ENCODE measurements at places on chromosomes 1 and 21.

GRCh38 chr1:201319631-201320030 is 36.3 kb downstream of the PKP1 start:
- DNase-seq, result no peak

DNA sequence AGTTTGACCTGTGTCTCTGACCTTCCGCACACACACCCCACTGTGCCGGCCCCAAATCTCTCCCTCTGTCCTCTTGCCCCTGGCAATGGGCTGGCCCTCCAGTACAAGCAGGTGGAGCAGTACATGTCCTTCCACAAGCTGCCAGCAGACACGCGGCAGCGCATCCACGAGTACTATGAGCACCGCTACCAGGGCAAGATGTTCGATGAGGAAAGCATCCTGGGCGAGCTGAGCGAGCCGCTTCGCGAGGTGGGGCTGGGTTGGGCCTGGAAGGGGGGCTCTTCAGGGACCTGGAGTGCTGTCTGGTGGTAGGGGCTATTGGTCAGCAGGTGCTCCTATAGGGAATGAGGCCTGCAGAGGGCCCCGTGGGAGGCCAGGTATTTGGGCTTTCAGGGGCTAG is 7.8 kb downstream of the HCN3 start:
- no peak for DNase-seq

DNA sequence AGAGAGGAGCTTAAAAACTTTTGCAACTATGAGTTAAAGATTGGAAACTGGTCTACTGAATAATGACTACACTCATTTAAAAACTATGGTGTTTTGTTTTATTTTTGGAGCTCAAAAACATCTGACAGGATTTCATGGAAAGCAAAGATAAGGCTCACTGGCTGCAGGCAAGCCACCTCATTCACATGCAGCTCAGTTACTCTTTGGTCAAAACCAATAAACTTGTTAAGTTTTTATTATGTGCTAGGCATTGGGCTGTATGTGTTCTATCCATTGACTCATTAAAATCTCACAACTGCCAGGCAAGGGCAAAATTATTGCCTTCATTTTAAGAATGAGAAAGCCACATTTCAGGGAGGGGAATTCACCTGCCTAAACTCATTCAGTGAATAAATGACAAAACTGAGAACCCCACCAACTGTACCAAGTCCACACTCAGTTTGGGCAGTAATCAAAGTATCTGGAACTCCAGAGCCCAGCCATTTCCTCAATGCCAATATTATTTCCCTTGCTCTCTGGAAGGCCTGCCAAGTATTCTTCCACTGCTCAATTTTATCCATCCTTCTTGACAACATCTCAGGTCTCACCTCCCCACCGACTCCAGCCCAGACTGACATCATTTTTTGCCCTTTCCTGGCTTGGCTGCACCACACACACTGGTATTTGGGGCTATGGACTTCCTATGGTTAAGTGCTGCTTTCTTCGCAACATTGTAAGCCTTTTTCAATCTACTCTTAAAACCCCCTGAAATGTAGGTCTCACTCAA is 401.1 kb upstream of the NFIA start:
- no peak for DNase-seq

DNA sequence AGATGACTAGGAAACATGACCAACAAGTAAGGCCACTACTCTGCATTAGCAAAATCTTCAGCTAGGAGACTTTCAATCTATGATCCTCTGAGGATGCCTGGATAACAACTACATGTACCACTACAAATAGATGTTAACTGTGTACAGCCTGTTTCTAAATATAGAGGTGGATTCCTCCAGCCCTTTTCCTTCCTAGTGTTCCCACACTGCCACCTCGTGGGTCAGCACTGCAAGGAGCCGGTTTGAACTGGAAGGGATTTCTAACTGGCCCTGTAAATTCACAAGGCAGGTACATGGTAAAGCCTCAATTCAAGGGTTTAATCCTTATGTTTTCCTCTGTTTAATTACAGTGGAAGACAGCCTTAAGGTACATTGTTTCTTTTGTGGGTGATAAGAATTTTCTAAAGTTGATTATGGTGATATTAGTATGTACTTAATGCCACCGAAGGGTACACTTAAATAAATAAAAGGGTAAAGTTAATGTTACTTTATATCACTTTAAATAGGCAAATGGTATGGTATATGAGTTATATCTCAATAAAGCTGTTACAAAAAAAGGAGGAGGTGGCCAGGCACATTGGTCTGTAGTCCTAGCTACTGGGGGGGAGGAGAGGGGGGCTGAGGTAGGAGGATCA is 14.4 kb downstream of the SMYD3 start:
- peak; percentile 60 for DNase-seq

DNA sequence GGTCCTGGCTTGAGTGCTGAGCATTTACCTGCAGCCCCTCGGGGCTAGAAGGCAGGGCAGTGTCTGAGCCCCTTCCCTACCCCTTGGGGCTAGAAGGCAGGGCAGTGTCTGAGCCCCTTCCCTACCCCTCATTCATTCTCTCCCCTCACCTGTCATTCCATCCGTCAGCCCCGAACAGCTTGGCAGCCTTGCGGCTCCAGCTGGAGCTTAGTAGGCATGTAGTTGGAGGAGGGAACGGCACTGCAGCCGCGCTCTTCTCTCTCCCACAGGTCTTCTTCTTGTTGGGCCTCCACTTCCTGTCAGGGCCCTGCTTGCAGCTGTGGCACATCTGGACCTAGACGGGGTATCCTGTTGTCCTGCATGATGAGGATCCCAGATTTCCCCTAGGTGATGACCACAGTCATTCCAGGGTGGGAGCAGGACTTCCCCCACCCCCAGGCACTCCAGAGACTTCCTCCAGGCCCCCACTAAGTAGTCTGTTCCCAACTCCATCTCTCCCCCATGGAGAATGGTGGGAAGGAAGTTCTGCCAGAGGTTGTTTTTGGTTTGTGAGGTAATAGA is 22.2 kb downstream of the MAPKAPK2 start:
- DNase-seq, result no peak

DNA sequence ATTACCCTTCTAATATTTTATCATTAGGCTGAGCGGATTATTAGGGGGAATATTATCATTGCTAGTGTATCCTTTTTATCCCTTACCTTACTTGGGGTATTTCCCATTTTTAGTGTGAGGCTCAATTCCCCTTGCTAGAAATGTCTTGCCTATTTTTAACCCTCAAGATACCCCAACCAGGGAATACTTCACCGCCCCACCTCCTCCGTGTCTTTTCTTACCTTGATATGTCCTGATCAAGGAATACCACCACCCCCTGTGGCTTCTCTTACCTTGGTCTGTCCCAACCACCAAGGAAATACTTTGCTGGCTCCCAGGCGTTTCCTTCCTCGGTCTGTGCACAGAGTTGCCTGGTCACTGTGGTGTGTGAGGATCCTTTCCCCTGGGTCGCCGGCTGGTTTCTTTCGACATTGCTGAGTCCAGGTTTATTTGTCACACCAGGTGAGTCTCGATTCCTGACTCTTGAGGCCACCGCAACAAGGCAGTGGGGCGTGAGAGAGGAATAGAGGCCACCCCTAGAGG is 57.8 kb downstream of the SERINC2 start:
- DNase-seq, result no peak

Data from globus pallidus (tissue), 1 donor.